ENCODE measurements at places on chromosomes 12 and 14.

DNA sequence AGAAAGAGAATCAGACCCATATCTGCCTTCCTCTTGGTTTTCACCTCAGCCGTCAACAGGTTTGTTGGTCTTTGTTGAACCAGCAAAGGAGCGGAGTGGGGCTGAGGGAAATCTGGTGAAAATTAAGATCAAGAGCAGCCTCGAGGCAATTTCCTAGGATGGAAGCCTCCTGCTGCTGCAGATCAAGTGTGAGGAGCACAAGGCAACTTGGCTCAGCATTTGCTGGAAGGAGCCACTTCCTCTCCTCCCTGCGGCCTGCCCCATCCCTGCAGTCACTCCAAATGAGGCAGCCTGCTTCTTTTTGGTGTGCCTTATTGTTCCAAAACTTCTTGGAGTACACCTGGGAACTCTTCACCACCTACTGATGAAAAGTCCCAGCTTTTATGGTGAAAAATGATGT lies 4.9 kb downstream of the TC2N start:
- H3K4me1 ChIP-seq = no peaks in the 10 kb centered on the region
- H3K27ac ChIP-seq = no peak overlapping the region
- H3K36me3 ChIP-seq = peaks cover 3% of the 10 kb centered on the region
- no peak overlapping the region for H3K4me3 ChIP-seq
- H3K27me3 ChIP-seq = no peaks in the 10 kb centered on the region

GRCh38 chr14:42370056-42370455 lies 763.4 kb downstream of the LRFN5 start:
- no peak overlapping the region for H3K4me3 ChIP-seq
- no peak for DNase-seq
- no peaks in the 10 kb centered on the region for H3K4me1 ChIP-seq

DNA sequence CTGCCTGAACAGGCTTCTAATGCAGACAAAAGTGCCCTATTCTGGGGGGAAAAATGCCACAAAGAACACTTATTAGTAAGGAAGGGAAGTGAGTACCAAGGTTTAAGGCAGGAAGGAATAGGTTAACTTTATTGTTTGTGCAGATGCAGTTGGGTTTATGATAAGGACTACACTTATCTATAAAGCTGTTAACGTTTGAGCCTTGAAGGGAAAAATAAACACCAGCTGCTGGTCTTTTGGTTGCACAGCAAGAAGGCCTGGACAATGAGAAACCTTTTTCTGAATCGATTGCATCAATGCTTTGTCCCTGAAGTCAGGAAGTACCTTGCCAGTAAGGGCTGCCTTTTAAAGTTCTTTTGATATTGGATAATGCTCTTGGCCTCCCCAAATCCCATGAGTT lies 407.8 kb downstream of the ATP23 start:
- no peaks in the 10 kb centered on the region for H3K4me1 ChIP-seq
- no peak overlapping the region for H3K4me3 ChIP-seq
- no peak overlapping the region for H3K27ac ChIP-seq

- H3K4me3 ChIP-seq = no peak overlapping the region
- DNase-seq = no peak
- peaks cover 50% of the 10 kb centered on the region for H3K4me1 ChIP-seq
- H3K36me3 ChIP-seq = no peaks in the 10 kb centered on the region
- H3K27ac ChIP-seq = no peak overlapping the region
- no peaks in the 10 kb centered on the region for H3K27me3 ChIP-seq
These were observed 59.9 kb downstream of the TMCC3 start for GRCh38 chr12:94590428-94590827.

DNA sequence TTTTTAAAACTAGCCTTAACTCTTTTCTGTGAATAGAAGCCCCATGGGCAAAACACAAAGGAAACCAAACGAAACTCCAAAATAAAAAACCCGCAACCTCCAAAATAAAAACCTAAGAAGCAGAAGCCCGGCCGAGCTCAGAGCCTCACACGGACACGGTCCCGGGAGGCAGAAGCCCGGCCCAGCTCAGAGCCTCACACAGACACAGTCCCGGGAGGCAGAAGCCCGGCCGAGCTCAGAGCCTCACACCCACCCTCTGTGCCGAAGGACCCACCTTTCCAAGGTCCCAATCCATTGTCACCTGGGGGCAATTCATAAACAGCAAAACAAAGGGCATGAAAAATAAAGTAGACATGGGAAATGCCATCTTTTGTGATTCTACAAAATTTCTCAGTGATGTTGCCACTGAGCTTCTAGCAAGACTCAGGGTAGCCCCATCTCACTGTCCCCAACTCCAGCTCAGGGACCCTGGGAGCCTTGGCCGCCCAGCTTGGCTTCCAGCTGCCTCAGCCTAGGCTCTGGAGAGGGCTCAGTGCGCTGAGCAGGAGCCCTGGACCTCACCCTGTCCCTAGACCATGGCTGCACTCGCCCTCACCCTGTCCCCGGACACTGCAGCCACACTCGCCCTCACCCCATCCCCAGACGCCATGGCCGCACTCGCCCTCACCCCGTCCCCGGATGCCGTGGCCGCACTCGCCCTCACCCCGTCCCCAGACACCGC lies 82.2 kb downstream of the GALNT9 start:
- H3K27me3 ChIP-seq = no peaks in the 10 kb centered on the region
- H3K36me3 ChIP-seq = no peaks in the 10 kb centered on the region
- no peak overlapping the region for H3K4me3 ChIP-seq
- H3K27ac ChIP-seq = no peak overlapping the region

DNA sequence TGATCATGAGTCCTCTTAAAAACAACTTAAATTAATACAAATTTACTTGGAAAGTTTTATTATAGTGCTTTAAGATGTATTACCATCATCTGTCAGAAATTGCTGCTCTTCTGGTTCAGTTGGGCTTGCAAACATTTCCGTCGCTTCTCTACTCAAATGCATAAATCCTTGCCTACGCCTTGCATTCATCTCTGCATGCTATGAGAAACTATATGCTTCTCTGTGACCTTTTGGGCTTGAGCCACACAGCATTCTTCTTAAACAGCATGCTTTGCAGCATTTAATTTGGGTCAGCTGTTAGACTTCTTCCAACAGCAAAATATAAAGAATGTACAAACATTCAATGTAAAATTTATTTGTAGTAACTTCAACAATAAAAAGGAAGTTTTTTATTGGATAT lies 305.7 kb upstream of the FLRT2 start:
- DNase-seq = no peak
- H3K27ac ChIP-seq = no peak overlapping the region
- no peaks in the 10 kb centered on the region for H3K27me3 ChIP-seq
- no peak overlapping the region for H3K4me3 ChIP-seq

DNA sequence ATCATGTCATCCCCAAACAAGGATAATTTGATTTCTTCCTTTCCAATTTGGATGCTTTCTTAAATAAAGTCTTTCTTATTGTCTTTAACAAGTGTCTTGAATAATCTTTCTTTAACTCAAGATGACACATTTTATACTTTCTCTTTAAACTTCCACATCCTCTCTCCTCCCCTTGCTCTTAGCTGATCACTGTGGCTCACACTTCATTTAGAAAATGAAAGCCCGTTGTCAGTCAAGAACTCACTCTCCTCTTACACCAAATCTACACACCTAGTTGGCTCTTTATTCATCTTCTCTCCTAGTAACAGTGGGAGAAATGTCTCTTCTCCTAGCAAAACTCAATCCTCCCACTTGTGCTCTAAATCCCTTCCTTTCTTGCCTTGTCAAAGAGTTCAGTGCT lies 10.4 kb upstream of the RMST start:
- no peak overlapping the region for H3K4me3 ChIP-seq
- H3K36me3 ChIP-seq = no peaks in the 10 kb centered on the region
- H3K27me3 ChIP-seq = no peaks in the 10 kb centered on the region
- no peaks in the 10 kb centered on the region for H3K4me1 ChIP-seq

DNA sequence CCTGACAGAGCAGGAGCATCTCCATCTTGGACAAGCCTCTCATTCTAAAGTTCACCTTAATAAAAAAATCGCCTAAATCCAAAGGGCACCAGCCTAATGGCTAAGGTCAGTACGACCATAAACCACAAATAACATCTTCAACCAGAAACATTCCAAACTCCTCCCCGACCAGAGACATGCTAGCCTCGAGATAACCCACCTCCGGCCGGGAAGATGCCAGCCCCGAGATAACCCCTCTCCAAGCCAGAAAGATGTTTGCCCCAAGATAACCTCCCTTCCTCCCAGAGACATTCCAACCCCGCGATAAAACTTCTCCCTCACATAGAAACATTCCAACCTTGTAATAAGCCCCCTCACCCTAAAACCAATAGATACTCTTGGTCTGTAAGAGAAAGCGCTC lies 86.8 kb upstream of the PKP2 start:
- H3K27ac ChIP-seq = no peak overlapping the region
- H3K4me3 ChIP-seq = no peak overlapping the region
- H3K4me1 ChIP-seq = no peaks in the 10 kb centered on the region
- H3K36me3 ChIP-seq = no peaks in the 10 kb centered on the region

DNA sequence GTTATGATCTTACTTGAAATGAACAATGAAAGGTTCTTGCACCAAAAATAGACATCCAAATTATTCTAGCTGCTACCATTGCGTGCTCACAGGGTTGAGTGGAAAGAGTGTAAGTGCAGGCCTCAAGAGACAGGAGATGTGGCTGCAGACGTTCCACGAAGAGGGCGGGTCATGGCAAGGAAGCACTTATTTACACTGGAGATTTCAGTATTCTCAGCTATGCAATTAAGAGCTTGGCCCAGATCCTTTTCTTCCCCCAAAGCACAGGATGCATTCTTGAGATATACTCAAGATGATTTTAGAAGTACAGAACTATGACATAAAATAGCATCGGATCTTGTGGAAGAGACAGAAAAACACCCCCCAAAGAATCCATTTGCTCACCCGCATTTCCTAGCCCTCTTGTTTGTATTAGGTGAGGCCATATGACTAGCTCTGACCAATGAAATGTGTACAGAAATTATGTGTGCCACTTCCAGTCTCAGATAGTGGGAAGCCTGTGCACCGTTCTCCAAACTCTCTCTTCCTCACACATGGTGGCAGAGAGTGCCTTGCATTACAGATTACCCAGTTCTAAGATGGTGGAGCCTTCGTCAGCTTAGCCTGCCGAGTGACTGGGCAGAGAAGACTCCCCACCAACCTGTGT lies 261.4 kb downstream of the TTC8 start:
- no peak overlapping the region for H3K4me3 ChIP-seq
- peaks cover 6% of the 10 kb centered on the region for H3K4me1 ChIP-seq
- H3K36me3 ChIP-seq = no peaks in the 10 kb centered on the region
- H3K27me3 ChIP-seq = no peaks in the 10 kb centered on the region

- no peak for DNase-seq
- no peaks in the 10 kb centered on the region for H3K4me1 ChIP-seq
- H3K27me3 ChIP-seq = peaks cover 75% of the 10 kb centered on the region
- H3K27ac ChIP-seq = no peak overlapping the region
- H3K36me3 ChIP-seq = no peaks in the 10 kb centered on the region
These were observed 74.7 kb downstream of the NOC4L start for GRCh38 chr12:132218915-132219314.

DNA sequence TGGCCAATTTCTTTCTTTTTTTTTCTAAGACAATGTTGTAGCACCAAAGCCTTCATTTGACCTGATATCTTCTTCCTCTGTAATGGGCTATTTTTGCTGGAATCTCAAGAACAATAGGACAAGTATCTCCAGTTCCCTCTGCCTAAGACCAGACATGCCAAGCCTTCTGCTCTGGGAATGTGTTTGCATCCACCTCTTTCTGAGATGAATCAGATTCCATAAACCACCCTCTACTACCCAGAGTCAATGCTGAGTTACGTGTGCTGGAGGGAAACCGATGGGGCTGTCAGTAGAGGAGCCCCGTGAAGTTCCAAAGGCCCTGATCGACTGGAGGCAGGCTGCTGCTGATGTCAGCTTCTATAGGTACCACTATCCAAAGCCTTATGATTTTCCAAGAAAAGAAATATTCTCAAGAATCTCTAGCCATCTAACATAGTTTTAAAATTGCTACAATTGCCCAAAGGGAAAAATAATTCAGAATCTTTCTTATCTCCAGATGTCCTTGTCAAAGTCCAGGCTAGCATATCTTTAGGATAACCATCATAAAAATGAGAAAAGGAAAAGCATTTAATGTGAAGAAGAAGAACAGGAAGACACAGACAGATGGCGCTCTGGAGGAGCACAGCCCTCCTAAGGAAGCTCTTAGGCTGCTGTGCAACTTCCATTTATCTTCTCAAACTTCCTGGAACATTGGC lies 101.9 kb downstream of the SLC8A3 start:
- H3K27me3 ChIP-seq = peaks cover 11% of the 10 kb centered on the region
- H3K27ac ChIP-seq = no peak overlapping the region
- no peaks in the 10 kb centered on the region for H3K4me1 ChIP-seq
- no peak overlapping the region for H3K4me3 ChIP-seq
- no peaks in the 10 kb centered on the region for H3K36me3 ChIP-seq

DNA sequence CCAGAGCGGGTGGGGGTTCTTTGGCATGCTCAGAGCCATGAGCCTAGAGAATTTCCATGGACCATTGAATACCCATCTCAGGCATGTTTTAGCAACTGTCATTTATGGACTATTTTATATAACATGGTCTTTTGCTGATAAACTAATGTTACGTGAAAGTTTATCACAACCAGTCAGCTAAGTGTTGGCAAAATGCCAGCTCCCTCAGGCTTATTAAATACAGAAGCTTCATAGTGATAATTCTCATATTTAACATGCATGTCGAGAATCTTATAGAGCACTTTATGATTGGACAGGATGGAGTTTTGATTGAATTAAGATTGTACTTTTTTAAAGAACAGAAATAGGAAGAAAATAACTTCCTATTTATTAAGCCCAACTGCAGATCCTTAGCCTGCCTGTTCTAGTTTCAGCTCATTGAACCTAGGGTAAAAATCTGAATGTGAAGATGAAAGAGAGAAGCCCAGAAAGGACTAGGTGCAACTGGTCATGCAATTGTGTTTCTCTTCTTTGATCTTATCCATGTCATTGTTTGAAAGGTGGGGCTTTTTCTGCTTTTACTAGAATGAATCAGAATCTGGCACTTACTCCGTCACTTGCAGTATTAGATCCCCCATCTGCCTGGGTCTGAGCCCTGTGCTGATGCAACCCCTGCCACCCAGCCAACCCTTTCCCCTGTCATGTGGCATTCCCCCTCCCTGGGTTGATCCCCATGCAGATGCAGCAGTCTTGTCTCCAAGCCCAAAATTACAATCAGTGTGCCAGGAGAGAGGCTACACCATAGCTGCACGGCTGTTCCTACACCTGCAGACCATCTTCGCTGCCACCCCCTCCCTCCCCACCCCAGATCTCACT lies 134.6 kb upstream of the EVL start:
- no peaks in the 10 kb centered on the region for H3K27me3 ChIP-seq
- H3K27ac ChIP-seq = no peak overlapping the region
- DNase-seq = no peak
- no peaks in the 10 kb centered on the region for H3K4me1 ChIP-seq
- H3K36me3 ChIP-seq = no peaks in the 10 kb centered on the region

DNA sequence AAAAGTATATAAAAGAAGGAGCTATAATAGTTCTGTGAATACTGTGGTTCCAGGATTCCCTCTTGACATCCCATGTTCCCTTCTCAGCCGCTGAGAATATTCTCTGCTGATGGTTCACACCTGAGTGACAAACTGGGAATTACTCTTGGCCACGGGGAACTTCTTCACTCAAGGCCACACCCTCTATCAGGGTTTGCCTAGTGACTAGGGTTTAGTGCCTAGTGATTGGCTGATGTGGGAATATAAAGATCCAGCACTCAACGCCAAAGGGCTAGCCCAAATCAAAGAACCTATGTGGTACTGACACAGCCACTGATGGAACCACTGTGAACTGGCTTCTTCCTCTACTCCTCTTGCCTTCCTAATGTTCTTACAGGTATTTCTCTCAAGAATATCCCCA lies 248.4 kb downstream of the ASCL1 start:
- H3K27ac ChIP-seq = no peak overlapping the region
- H3K36me3 ChIP-seq = no peaks in the 10 kb centered on the region
- DNase-seq = no peak
- no peaks in the 10 kb centered on the region for H3K27me3 ChIP-seq
- no peak overlapping the region for H3K4me3 ChIP-seq

- H3K4me1 ChIP-seq = peaks cover 83% of the 10 kb centered on the region
- H3K27me3 ChIP-seq = no peaks in the 10 kb centered on the region
- no peak overlapping the region for H3K27ac ChIP-seq
- no peak for DNase-seq
- H3K36me3 ChIP-seq = no peaks in the 10 kb centered on the region
- no peak overlapping the region for H3K4me3 ChIP-seq
These were observed 17.6 kb downstream of the NID2 start for GRCh38 chr14:52051251-52051650.

Data from stomach (tissue), 19 donors.